Right renal pelvis (tissue), 4 donors: ENCODE measurements at places on chromosomes 13 and 19. TPM values are rescaled to one million over a fixed set of nuclear protein-coding genes. Genes with fewer than 3 reads are reported as not detected.
A peak's percentile ranks its signal among the peaks of the same experiment; 100 is the strongest.

FBN3 gene
- 27.5 TPM for polyA plus RNA-seq

DNA sequence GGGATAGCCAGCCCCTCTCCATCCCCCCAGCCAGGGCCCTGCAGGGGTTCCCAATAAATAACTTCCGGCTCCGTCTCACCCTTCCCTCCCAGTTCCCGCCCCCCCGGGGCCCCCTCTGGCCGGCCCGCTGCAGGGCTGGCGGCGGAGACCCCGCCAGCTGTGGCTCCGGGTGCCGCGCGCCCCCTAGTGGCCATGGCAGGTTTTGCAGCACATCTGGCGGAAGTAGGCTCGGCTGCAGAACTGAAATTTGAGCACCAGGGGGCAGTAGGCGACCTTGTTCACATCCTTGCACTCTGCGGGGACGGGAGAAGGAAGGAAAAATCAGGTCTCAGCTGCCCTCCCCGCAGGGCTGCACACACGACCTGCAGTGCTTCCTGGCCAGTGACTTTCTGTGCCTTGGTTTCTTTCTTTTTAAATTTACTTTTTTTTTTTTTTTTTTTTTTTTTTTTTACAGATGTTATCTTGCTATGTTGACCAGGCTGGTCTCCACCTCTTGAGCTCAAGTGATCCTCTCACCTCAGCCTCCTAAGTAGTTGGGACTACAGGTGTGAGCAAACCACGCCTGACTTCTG, 3.6 kb upstream of the MYO1F start:
- peak; percentile 69 for DNase-seq

DNA sequence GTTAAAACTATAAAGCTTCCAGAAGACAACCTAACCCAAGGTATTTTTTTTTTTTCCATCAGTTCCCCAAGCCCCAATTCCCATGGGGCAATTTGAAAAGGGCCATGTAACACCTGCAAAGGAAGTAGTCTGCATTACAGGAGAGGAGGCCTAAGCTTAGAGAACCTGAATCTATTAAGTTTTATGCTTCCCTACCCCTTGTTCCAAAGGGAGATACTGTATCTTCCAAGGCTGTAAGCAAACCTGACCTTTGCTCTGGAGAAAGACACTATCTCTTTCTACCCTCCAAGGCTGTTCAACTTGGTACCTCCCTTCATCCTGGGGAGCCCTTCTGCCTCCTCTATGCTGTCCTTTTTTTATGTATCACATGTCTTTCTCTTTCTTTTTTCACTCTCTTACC, 15.0 kb downstream of the KATNAL1 start:
- DNase-seq: no peak

DNA sequence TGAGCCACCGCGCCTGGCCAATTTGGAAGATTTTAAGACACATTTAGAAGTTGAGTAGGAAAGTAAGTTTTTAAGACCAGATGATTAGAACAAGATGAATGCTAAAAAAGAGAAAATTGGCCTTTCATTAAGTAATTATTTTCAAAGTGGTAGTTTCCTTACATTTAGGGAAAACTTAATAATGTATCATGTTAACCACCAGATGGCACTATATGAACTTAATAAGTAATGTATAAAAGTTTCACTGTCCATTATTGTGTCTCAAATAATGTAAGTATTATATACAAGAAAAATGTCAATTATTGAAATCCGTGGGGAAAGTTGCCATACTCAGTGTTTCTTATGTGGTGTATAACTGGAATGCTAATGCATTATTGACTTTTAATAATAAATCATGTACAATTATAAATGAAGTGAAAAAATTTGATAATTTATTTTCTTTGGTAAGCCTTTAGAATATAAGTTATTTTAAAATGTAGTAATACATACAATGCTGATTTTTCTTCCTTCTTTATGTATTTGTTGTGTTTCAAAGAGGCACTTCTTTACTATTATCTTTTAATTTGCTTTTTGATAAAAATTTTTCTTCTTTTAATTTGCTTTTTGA, 29.2 kb downstream of the COG6 start:
- no peak for DNase-seq

DNA sequence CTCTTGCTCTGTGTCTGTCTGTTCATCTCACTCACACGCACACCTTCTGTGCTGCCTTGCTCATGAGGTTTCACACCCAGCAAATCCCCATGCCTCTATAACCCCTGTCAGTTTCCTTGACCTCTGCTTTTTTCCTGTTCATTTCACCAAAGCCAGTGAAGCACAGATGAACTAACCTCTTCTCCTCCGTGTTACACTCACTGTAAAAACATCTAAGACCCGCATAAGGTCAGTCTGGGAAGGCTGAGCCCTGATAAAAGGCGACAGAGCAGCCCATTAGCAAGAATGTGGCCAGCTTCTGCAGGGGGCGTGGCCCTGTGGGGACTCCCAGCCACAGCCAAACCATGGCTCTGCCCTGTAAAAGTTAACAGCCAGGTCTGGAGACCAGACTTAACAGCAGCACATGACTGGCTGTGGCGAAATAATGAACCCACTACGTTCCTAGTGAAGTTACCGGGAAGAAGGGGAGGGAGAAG, 42.8 kb upstream of the NPAS1 start:
- no peak for DNase-seq

GRCh38 chr19:22612316-22612715, 21.8 kb upstream of the ZNF492 start:
- no peak for DNase-seq

SLC25A41 gene
- polyA plus RNA-seq: 0.33 TPM

GRCh38 chr13:108272333-108272732, 2.8 kb downstream of the TNFSF13B start:
- DNase-seq: no peak

GRCh38 chr19:1324806-1325567, 39.3 kb downstream of the EFNA2 start:
- peak; percentile 45 for DNase-seq

DNA sequence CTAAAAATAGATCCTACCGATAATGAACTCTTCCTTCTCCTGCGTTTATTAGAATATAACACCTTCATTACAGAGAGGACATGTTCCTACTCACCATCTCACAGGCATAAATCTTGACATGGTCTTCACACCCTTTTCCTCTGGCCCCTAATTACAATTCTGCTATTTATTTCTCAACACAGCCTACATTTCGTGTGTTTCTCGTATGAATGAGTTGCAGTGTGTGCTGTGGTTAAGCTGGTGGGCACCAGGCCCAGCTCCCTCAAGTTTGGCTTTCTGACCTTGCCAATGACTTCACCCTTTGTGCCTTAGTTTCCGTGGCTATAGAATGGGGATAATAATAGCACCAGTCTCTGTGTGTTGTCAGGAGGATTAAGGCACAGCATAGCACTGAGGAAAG, 12.3 kb upstream of the KATNAL1 start:
- no peak for DNase-seq

GIPC3 gene
- 2.7 TPM for polyA plus RNA-seq

GRCh38 chr13:98678741-98679140, 73.7 kb downstream of the SLC15A1 start:
- no peak for DNase-seq

OCEL1 gene
- 19.5 TPM for polyA plus RNA-seq

DKKL1 gene
- 6.9 TPM for polyA plus RNA-seq

SYT3 gene
- polyA plus RNA-seq: 1.2 TPM

SIGLEC8 gene
- polyA plus RNA-seq: 0.08 TPM

DNA sequence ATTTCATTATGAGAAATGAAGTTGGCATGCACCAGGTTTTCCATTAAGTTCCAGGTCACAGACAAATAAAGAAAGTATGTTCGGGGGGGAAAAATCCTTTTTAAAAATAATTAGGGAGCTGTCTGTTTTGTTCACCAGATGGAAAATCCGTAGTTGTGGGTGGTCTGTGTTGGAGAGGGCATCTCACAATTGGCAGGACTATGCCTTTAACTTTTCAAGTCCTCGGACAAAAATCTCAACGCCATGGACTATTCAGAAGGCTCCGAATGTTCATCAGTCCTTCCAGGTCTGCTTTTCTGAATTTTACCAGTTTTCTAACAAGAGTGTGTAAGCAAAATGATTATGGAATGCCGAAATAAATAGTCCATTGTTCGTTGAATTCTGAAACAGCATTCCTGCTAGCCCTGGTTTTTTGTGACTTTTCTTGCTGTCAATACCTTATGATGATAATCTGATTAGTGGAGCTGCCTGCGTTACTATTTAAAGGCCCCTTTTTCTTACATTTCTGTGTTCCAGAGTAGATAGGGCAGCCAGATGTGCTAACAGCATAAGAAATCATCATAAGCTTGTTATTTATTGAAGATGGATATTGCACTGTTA, 146.9 kb downstream of the TM9SF2 start:
- DNase-seq: no peak

SSC5D gene
- polyA plus RNA-seq: 2.9 TPM

SLITRK1 gene
- 0.12 TPM for polyA plus RNA-seq

NCR1 gene
- not detected for polyA plus RNA-seq

LAIR1 gene
- 4.0 TPM for polyA plus RNA-seq

- DNase-seq: no peak
These were observed 685.6 kb upstream of the SLITRK1 start for GRCh38 chr13:84567848-84568247.

GRCh38 chr13:23570921-23571315, 706 bp downstream of the TNFRSF19 start:
- DNase-seq: no peak

SIAH3 gene
- 0.79 TPM for polyA plus RNA-seq

GRCh38 chr19:497869-498510, 1.7 kb downstream of the MADCAM1 start:
- DNase-seq: no peak

C19orf33 gene
- polyA plus RNA-seq: 8.6 TPM

DNA sequence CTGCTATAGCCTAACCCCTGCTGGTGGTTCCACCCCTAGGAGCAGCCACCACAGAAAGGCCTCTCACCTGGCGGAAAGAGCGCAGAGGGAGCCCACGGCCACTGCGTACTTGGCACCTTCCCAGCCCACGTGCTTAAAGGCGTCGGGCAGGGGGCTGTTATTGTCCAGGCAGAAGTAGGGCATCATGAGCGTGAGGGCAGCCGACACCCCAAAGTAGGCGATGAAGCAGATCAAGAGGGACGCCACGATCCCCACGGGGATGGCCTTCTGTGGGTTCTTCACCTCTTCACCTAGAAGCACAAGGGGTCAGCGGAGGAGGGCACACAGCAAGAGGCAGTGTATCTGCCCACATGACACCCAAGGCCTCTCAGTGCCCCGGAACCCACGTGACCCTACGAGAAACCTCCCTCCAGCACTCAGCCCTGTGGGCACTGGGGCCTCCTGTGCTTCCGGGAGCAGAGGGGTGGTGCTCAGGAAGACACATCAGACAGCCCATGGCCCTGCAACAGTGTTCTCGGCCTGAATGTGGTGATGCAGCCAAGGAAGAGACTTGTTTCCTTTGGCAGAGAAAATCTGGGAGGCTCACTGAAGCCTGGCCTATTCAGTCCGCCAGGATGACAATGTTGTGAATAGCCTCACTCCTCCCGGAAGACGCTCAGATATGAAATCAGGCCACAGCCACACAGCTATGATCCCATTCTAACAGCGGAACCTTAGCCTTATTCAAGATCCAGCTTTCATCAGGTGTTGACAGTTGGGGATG, 72.1 kb downstream of the SLC7A1 start:
- no peak for DNase-seq

NXNL1 gene
- polyA plus RNA-seq: 0.29 TPM

DNA sequence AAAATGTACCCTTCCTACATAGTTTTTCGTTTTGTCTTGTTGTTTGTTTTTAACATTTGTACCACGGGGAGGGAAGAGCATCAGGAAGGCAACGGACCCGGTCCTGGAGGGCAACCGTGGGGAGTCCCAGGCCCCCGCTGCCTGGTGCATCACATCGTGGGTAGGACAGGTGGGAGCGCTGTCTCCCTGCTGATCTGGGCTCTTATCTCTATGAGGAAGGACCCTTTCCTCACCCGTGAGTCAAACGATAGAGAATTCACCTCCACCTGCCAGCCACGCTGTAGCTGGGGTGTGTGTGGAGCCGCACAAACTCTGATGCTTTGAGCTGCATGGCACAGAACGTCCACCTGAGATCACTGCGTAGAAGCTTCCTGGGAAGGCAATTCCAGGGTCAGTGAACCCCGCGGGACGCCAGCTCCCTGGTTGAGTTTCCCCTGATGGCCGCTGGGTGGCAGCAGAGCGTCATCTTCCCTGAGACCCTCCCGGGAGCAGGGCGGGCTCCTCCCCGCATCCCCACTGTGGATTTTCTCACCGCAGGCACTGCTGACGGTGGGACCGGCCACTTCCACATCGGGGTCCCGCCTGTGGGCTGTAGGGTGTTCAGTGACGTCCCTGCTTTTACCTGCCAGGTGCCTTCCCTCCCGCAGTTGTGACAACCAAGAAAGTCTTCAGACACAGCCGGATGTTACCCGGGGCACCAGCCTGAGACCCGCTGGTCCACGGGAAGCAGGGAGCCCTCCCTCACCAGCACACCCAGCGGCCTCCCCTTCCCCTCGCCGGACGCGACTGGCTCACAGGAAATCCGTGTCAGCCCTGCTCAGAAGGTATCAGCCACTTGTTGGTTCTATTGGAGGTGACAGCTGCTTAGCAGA, 54.7 kb downstream of the ZNF787 start:
- DNase-seq: peak; percentile 56

- DNase-seq: no peak
These were observed 727 bp downstream of the CD37 start for GRCh38 chr19:49335784-49336481.

DNA sequence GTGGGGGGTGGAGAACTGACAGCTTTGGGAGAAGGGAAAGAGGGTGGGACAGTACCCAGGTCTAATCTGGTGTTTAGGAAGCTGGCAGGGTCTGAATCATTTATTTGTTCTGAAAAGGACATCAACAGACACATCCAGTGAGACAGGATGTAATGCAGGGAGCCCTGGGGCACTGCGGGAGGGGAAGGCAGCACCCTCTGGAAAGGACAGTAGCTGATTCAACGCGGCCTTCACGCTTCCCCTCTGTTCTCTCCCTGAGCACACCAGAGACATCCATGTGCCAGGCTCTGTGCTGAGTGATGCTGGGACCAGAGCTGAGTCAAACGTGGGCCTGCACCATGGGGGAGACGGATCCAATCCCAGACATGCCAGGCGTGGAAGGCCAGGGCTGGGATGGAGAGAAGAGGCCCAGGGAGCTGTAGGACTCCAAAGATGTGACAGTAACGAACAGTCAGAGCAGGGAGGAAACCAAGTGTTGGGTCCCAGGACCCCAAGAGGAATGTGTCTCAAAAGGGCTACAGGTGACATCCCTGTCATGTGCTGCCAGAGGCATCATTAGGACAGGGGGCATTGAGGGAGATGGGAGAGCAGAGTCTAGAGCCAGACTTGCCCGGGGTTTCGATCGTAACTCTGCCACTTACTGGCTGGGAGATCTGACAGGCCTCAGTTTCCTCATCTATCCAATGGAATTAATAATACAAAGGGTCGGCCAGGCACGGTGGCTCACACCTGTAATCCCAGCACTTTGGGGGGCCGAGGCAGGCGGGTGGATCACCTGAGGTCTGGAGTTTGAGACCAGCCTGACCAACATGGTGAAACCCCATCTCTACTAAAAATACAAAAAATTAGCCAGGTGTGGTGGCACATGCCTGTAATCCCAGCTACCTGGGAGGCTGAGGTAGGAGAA, 1.7 kb downstream of the ETFB start:
- DNase-seq: no peak

GRCh38 chr19:52941941-52942385, 18.7 kb upstream of the ZNF888 start:
- DNase-seq: no peak

ZNF723 gene
- not detected for polyA plus RNA-seq

PSG1 gene
- 0.10 TPM for polyA plus RNA-seq

- DNase-seq: no peak
These were observed 73.0 kb downstream of the IPO5 start for GRCh38 chr13:98026457-98026857.

GZMM gene
- 0.37 TPM for polyA plus RNA-seq

- DNase-seq: no peak
These were observed 181.5 kb downstream of the FOXO1 start for GRCh38 chr13:40484974-40485373.

ZNF491 gene
- 3.2 TPM for polyA plus RNA-seq
